AG08395 (cell line): ENCODE measurements at places on chromosomes 3 and 15.
A peak's percentile ranks its signal among the peaks of the same experiment; 100 is the strongest.

DNA sequence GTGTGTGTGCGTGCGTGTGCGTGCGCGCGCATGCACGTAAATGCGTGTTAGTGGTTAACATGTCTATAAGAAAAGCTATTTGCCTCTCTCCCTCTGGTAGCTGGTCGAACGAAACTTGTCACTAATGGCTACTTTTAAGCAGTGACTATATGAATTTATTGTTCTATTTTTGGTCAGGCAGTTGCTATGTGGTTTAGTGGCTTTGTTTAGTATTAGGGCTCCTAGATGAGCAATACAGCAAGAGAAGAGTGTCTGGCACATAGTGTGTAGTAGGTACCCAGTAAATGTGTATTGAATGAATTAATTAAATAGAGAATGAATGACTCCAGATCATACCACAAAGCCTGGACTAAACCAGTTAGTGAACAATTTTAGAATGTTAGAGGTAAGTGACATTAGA, 171.6 kb downstream of the PPM1L start:
- no peak for DNase-seq

DNA sequence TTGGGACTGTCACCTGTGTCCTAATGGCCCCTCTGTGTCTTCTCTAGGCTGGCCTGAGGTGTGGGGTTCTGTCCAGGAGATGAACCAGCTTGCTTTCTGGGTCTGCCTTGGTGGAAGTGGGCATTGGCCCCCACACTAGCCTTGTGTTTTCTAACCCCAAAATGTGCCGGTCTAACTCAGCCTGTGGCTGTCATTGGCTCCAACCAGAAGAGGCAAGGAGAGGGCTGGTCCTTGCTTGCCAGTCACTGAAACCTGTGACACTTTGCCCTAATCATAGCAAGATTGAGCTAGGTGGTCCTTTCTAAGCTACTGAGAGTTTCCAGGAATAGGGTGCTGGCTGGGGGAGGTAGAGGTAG, 2.2 kb downstream of the C15orf39 start:
- no peak for DNase-seq

GRCh38 chr15:67786646-67787045, 38.7 kb upstream of the SKOR1 start:
- DNase-seq, result no peak

DNA sequence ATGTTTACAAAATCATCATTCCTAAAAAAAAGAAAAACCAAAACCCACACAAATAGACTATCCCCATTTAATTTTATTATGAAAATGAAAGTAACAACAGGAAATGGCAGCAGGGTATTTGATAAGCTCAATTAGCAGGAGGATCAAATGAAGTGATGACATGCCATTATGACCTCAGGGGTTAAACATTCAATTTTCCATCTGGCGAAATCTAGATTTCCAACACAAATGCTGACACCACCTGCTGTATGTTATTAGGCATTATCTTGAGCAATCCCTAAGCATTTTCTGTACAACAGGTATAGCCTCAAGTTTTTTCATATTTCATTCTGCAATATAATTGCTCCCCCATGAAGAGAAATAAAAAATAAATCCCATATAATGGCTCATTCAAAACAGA, 57.1 kb downstream of the SHQ1 start:
- DNase-seq, result no peak

DNA sequence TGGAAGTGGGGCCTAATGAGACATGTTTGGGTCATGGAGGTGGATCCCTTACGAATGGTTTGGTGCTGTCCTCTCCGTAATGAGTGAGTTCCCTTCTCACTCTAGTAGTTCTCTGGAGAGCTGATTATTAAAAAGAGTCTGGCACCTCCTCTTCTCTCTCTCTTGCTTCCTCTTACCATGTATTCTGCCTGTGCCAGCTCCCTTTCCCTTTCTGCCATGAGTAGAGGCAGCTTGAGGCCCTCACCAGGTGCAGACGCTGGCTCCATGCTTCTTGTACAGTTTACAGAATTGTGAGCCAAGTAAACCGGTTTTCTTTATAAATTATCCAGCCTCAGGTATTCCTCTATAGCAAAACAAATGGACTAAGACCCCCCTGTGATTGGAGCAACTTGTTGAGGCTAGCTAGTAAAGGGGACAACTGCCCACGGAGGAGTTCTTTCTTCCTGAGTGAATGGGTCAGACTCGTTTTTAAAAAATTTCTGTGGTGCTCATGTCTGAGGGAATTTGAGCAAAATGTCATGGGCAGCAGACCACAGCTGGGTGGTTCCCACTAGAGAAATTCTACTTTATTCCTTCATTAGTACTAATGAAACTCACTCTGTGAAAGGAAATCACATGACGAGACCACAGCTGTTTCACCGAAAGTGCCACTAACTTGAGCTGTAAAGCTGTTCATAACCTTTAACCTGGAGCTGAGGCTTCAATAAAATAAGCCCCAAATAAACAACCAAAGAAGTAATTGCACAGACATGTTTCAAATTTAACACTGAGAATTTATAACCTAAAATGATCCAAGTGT, 210.0 kb downstream of the NFKBIZ start:
- no peak for DNase-seq

DNA sequence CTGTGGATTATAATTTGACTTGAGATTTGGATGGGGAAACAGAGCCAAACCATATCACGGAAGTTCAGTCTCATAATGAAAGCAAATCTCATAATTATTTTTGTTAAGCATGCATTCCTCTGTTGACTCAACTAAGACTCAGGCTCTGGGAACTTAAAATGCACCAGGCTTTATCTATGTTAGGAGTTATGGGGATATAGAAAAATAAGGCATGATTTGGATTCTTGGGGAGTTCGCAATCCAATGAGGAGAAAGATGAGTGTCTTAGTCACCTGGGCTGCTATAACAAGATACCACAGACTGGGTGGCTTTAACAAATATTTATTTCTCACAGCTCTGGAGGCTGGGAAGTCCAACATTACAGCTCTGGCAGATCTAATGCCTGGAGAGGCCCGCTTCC, 89.4 kb upstream of the TJP1 start:
- DNase-seq, result no peak

DNA sequence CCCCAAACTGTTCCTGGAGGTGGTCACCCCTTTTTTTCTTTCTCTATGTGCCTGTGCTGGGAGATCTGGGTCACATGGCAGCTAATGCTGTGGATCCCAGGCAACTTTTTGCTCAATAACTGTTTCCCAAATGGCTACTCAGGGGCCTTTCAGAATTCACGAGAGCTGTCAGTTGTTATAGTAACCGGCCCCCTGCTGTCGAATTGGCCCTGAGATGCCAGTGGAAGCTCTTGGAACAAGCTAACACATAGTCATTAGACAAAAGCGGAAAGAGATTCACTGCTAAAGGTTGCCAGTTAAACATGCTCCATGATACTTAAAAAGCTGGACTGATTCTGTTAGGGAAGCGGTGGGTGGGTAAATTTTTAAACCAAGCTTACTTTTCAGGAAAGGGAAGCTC, 144.1 kb downstream of the FEZF2 start:
- DNase-seq, result no peak

DNA sequence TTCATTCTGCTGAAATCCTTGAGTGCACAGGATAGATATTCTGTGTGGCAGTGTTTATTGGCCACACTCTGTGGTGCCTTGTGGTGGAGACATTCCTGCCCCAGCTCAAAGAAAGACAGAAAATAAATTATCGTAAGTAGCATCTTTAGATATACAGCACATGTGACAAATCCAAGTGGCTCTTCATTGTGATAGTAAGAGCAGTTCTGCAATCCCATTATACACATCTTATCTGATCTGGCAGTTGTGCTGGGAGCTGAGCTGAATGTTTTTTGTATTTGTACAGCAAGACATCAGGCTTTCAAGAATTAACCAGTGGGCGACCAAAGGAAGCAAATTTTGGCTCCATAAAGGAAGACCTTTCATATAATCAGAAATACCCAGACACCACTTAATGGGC, 235.3 kb upstream of the MRPL3 start:
- no peak for DNase-seq

DNA sequence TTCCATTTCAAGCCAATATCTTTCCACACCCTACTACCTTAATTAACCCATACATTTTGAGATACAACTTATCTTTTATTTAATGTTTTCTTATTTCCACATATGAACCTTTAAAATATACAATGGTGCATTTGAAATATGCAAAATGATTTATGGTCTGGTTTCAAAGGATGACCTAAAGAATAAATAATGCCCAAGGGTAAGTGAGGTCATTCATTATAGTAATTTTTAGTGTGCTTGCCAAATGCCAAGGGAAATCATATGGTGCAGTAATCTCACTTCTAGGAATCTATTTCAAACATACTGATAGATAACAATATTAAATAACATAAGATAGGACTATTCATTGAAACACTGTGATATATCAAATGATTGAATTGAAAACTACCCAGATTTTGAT, 1055.4 kb downstream of the AGBL1 start:
- DNase-seq, result no peak

- no peak for DNase-seq
Observed at GRCh38 chr3:31157047-31157694, 262.7 kb upstream of the GADL1 start.

GRCh38 chr3:33590541-33590940, 127.5 kb downstream of the CLASP2 start:
- DNase-seq, result no peak

DNA sequence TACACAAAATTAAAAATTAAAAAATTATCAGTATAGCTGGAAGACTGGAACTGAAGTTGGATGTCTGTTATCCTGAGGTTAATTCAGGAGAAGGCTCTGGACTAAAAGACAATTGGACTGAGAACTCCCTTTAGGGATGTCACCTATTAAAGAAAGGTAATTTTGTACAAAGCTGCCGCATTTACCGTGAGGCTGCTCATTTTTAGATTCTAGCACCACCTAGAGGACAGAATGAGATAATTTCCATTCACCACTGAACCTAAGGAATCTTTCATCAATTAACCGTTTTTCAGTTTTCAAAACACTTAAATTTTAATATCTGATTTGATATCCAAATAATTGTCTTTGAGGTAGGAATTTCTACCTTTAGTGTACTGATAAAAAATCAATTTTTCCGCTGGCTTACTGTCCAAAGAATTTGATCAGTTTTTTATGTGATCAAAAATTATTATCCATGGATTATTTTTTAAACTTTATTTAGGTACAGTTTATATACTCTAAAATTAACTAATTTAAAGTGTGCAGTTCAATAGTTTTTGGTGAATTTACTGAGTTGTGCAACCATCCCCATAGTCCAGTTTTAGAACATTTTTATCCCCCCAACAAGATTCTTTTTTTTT, 106.7 kb upstream of the TNIK start:
- peak; percentile 61 for DNase-seq

GRCh38 chr3:176987901-176988650, 209.2 kb downstream of the TBL1XR1 start:
- DNase-seq, result no peak

DNA sequence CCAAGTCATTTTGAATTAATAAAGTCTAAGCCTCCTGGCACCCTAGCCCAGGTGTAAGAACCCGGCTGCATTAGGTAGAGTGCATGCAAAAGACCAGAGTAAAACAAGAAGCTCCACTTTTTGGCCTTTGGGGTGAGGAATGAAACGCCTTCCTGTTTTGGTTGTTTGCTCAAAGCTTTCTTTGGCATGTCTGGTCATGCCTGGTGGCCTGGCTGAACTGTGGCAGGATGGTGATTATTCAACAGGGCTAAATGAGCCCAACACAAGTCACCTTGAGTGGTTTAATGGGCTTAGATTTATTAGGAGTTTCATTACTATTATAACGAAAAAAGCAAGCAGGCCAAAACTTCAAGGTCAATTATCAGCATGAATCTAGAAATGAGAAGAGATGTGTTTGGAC, 40.9 kb upstream of the LDHAL6B start:
- peak; percentile 33 for DNase-seq

DNA sequence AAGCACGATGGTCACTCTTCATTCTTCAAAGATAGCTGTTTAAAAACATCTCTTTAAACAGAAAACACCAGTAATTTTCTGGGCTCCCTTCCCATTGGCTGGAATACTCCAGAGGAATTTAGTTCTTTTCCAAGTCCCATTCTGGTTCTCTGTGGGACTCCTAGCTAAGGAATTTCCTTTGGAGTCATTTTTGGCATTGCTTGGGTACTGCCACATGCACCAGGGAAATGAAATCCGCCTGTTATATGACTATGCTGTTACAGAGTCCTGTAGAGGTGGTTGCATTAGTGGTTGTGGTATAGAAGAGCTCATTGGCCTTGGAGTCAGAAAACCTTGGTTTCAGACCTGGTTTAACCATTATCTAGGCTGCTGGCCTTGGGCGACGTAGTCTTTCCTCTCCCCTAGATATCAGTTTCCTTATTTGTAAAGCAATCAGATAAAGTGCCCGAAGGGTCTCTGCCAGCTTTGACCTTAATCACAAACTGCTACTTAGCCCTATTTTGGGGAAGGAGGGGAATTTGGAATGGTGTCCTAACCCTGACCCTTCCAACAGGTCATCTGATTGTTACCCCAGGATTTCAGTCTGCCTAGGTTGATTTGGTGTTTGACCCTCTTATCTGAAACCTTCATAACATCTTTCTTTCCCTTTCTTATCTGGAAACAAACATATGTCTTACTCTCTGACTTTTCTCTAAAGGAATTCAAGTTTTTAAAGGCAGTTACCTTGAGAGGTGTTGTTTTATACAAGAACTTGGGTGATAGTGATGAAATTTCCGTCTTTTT, 13.4 kb downstream of the RTP1 start:
- DNase-seq, result peak; percentile 95

DNA sequence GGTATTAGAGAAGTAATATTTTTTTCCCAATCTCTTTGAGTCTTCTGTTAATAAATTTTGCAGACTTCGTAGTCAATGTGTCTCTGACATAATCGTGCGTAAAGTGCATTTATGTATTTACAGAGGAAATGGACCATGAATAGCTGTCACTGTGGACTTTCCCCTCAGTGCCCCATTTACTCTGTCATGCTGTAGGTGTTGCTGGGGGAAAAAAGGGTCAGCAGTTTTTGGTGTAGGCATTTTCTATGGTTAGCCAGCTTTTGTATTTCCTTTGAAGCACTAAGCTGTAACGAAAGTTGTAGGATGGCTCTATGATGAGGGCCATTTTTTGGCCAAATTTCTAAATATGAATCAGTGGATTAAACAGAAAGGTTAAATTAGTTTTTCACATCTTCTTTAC, 598.4 kb downstream of the FGF12 start:
- DNase-seq, result no peak

DNA sequence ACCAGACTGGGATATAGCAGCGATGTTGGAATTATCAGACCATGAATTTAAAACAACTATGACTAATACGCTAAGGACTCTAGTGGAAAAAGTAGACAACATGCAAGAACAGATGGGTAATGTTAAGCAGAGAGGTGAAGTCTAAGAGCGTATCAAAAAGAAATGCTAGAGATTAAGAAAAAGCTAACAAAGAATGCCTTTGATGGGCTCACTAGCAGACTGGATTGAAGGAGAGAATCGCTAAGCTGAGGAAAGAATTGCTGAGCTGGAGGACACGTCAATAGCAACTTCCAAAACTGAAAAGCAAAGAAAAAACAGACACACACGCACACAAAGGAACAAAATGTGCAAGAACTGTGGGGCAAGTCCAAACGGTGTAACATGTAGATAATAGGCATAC, 20.0 kb upstream of the CMTM6 start:
- DNase-seq, result no peak
